Activated B cell treated with CpG ODN at 0.5 μM for 24 hours (primary cell): ENCODE measurements at places on chromosomes 3 and 15. TPM values are rescaled to one million over a fixed set of nuclear protein-coding genes. Genes with fewer than 3 reads are reported as not detected.

NOX5 gene
- 0.05 and 0.09 TPM in 2 replicates for total RNA-seq

CAMKV gene
- not detected in 2 replicates for total RNA-seq

OXSM gene
- total RNA-seq, result 12.6 and 14.2 TPM in 2 replicates

NUP210 gene
- total RNA-seq, result 82.5 and 91.9 TPM in 2 replicates

SPATA12 gene
- not detected in 2 replicates for total RNA-seq

C3orf52 gene
- 1.4 and 1.8 TPM in 2 replicates for total RNA-seq

ARL6IP5 gene
- total RNA-seq, result 77.5 and 77.8 TPM in 2 replicates

LCTL gene
- total RNA-seq, result not detected in 2 replicates

GHSR gene
- not detected in 2 replicates for total RNA-seq

PLCH1 gene
- 0.12 and 0.27 TPM in 2 replicates for total RNA-seq

SNAPC5 gene
- total RNA-seq, result 28.5 and 30.6 TPM in 2 replicates

STRIT1 gene
- total RNA-seq, result not detected in 2 replicates

PSTPIP1 gene
- total RNA-seq, result 33.7 and 42.7 TPM in 2 replicates

GOLGA6L1 gene
- not detected in 2 replicates for total RNA-seq

HRH1 gene
- not detected in 2 replicates for total RNA-seq

PLSCR2 gene
- total RNA-seq, result not detected in 2 replicates

ASB14 gene
- total RNA-seq, result not detected in 2 replicates

CD86 gene
- 31.2 and 31.7 TPM in 2 replicates for total RNA-seq

PIERCE2 gene
- total RNA-seq, result 0.55 and 1.1 TPM in 2 replicates

SATB1 gene
- total RNA-seq, result 23.0 and 30.8 TPM in 2 replicates

STAC gene
- total RNA-seq, result 0.09 TPM in 1 of 2 replicates, not detected in the other

ZNF662 gene
- total RNA-seq, result 0.42 and 0.64 TPM in 2 replicates

BCL2A1 gene
- total RNA-seq, result 181 and 189 TPM in 2 replicates

LOXL1 gene
- 0.61 and 1.1 TPM in 2 replicates for total RNA-seq

GRM7 gene
- total RNA-seq, result not detected in 2 replicates

SLC6A20 gene
- not detected in 2 replicates for total RNA-seq

GPR27 gene
- not detected in 2 replicates for total RNA-seq

GOLIM4 gene
- total RNA-seq, result 8.0 and 8.5 TPM in 2 replicates

CASR gene
- 0.02 TPM in 1 of 2 replicates, not detected in the other for total RNA-seq
